ENCODE measurements at places on chromosomes 4 and X.

GRCh38 chr4:147815741-147816140, 83.9 kb downstream of the ARHGAP10 start:
- DNase-seq: no peak

GRCh38 chr4:106676173-106676921, 307.8 kb upstream of the GIMD1 start:
- DNase-seq: no peak

- no peak for DNase-seq
Observed at GRCh38 chr4:152956650-152957436, 20.7 kb downstream of the FHDC1 start.

GRCh38 chr4:169229571-169230028, 41.2 kb downstream of the SH3RF1 start:
- no peak for DNase-seq

- no peak for DNase-seq
Observed at GRCh38 chrX:30151964-30152363, 63.4 kb upstream of the MAGEB2 start.

DNA sequence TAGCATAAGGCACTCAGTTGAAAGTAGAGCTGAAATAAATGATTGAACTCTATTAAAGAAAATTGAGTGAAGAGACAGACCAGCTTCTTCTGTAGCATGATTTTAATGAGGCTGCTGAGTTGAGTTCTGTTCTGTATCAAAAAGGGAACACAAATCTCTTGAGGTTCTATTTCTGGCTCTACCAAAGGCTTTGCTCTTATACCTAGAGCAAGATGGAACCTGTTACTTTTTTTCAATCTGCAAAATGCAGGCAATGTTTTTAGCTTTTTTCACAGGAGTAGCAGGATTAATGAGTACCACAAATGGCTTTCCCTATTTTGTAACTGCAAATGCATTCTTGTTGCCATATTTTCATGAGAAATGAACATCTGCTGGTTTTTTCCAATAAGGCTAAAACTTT, 4.2 kb upstream of the ERVMER34-1 start:
- no peak for DNase-seq

DNA sequence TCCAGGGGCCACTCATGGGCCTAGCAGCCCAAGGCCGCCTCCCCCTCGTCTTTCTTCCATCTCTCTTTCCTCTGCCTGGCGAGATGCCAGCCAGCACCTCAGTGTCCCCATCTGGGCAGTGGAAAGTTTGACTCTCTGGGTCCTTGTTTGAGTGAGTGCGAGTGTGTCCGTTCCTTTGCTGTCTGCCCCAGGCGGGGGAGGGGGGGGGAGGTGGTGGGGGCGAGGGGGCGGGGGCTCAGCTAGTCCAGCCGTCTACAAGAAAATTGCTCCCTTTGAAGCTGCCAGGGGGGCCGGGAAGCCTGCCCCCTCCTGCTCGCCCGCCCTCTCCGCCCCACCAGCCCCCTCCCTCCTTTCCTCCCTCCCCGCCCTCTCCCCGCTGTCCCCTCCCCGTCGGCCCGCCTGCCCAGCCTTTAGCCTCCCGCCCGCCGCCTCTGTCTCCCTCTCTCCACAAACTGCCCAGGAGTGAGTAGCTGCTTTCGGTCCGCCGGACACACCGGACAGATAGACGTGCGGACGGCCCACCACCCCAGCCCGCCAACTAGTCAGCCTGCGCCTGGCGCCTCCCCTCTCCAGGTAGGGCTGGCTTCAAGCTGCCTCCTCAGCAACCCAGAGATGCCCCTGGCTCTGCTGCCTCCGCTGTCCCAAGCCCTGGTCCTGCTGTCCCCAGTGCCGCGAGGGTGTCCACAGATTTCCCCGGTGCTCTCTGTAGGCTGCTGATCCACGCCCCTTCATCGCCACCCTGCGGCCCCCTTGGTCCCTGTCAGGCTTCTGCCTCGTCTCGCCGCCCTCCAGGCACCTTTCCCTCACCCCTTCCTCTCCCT, at the start of gene BGN:
TSS of gene BGN (plus strand) at position 440 of the 821 bp plus-strand sequence. CDS start 9,652 bp downstream, outside the sequence.
- no peak for DNase-seq

- DNase-seq: no peak
Observed at GRCh38 chrX:6738518-6739470, 203.9 kb upstream of the VCX3A start.

DNA sequence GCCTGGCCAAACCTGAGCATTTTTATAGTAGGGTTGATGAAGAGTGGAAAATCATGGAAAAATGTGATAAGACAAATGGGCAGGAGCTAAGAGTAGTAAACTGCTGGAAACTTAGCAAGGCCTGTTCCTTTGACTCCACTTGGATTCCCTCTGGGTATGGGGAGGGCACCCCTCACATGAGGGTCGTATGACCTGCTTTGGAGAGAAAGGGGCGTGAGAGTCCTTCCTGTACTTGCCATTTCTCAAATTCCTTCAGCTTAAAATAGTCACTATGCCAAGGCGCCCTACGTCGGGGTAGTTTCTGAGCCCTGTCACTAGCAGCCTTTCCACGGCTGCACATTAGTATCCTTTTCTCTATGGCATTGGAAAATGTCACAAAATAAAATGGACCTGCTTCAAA, 49.1 kb downstream of the GPRIN3 start:
- DNase-seq: no peak

GRCh38 chr4:182869697-182870096, 47.5 kb downstream of the DCTD start:
- DNase-seq: no peak

- DNase-seq: no peak
Observed at GRCh38 chr4:89823416-89823815, 13.5 kb downstream of the SNCA start.

GRCh38 chrX:71181558-71181909, 36.9 kb downstream of the NLGN3 start:
- DNase-seq: no peak

DNA sequence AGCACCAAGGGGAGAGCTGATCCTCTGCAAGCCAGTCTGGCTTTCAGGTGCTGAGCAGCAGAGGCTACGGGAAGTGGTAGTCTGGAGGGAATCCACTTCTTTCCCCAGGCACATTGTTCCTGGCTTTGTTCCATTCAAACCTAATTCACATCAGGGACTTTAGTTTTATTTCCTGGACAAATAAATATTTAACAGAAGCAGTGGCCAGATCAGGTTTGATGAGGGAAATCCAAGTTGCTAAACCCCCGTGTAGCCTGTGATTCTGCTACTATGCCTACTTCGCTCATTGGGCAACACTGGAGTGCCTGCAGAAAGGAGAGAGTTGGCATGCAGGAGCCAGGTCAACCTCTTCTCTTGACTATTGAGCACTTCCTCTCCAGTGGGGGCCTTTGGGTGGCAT, 13.8 kb upstream of the STBD1 start:
- no peak for DNase-seq

- DNase-seq: no peak
Observed at GRCh38 chr4:159014859-159015258, 88.0 kb upstream of the RAPGEF2 start.

All from NCI-H2081 treated with DMSO at 0.1 percent for 48 hours (cell line).